AG10803 (cell line): ENCODE measurements at places on chromosomes 2 and 18.
A peak's percentile ranks its signal among the peaks of the same experiment; 100 is the strongest.

- DNase-seq: no peak
Measured at GRCh38 chr2:38565333-38565732, 37.4 kb downstream of the HNRNPLL start.

DNA sequence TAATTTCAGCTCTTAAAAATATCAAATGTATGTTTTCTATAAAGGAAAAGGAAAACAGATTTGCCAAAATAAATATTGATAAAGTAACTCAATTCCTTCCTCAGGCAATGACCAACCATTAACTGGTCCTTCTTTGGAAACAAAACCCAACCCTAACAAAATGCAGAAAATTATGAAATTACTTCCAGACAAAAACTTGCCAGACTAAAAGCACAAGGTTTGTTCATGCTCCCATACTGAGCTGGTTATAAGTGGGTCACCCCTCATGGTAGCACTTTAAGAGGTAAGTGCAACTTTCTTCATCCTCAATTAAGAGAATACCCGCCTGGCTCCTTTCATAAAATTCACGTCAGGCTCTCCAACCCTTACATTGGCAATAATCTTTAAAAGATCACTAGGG is 31.1 kb upstream of the TTC32 start:
- no peak for DNase-seq

- DNase-seq: peak; percentile 68
Measured at GRCh38 chr2:234863043-234863934, 88.5 kb upstream of the SH3BP4 start.

- no peak for DNase-seq
Measured at GRCh38 chr18:58547864-58548263, 81.0 kb downstream of the ALPK2 start.

DNA sequence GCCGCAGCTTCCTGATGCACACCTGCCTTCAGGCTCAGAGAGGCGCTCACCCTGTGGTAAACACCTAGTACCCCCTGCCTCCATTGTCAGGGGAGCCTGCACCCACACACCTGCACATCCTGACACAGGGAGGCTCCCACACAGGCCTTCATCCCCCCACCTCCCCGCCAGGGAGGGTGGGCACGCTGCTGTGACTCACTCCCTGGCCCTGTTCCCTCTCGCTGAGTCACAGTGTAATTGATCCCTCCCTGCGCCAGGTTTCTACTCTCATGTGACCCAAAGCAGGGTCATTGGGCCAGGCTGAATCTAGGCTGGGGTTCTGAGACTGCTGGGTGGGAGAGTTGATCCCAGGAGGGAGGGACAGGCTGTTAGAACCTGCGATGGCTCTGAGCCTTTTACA is 8.5 kb upstream of the CELF4 start:
- DNase-seq: no peak

GRCh38 chr18:13501891-13502290 is 224.5 kb downstream of the FAM210A start:
- no peak for DNase-seq

DNA sequence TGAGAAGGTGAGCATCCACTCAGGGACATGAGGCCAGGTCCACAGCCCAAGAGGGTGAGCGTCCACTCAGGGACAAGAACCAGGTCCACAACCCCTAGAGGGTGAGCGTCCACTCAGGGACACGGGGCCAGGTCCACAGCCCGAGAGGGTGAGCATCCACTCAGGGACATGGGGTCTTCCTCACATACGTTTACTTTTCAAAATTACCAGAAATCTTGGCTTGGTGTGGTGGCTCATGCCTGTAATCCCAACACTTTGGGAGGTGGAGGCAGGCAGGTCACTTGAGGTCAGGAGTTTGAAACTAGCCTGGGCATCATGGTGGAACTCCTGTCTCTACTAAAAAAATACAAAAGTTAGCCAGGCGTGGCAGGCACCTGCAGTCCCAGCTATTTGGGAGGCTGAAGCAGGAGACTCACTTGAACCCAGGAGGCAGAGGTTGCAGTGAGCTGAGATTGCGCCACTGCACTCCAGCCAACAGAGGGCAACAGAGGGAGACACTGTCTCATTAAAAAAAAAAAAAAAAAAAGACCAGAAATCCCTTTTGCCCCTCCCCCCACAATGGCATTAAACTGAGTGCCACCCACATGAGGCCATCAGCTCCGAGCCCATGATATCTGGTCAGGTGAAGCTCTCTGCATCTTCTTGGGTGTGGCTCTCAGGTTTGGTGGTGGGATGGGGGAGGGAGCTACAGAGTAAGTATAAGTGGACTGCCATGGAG is 9.0 kb upstream of the MBP start:
- no peak for DNase-seq

GRCh38 chr2:232484628-232485347 is 2.8 kb downstream of the ECEL1 start:
- DNase-seq: no peak

- DNase-seq: no peak
Measured at GRCh38 chr2:190615555-190616200, 33.2 kb upstream of the NAB1 start.

DNA sequence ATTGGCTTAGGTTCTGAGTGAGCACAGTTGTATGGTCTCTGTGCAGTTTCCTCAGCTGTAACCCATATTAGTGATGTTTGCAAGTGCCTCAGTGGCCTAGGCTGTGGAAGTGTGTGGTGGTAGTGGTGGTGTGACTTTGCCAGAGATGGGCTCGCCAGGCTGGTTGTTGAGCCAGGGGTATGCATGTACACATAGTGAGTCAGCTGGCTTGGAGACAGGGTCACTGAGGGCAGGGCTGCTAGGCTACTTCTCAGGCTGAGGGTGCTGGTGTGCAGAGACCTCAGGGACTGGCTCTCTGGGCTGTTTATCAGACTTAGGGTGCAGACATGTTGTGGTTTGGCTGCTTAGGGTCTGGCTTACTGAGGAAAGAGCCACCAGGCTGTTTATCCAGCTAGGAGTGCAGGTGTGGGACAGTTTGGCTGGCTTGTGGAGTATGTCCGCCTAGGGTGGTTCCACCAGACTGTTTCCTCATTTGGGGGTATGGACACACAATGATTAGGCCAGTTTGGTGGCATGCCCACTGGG is 15.0 kb downstream of the APLF start:
- no peak for DNase-seq

DNA sequence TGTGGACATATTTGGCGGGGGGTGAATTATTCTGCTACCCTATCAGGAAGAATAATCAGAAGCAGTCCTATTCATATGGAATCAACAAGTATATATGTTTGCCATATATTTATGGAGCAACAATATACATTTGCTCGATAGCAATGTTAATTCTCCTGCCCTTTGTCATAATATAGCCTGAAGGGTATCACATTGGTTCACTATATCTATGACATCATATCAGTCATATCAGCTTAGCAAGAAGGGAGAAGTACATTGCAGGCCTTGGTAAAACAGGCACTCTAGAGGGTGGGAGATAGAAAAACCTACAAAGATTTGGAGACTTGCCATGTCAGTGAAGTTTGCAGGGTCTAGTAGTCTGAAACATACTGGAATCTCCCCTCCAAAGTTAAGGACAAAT is 128.4 kb downstream of the ATL2 start:
- no peak for DNase-seq

DNA sequence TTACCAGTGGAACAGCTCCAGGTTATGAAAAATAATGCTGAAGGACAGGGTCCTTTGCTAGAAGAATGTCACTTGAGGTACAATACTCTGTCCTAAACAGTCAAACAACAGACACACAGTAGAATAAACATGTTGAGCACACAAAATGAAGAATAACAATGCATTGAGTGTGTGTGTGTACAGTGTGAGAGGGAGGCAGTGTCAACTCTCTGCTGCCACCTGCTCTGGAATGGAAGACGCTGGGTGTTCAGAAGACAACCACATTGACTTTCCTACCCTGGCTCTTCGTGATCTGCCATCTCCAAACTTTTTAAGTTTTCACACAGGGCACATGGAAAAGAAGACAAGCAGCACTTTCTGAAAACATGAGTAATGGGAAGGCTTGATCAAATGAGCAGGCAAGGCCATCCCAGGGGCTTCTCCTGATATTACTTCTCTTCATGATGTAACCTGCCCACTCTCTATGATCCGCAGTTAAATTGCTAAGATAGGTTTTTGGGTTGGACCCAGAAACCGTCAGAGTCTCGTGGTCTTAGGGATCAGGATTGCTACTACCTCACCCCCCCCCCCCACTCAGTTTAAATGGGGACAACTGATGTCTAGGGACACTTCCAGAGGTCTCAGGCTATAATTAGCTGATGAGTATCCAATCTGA is 533.2 kb upstream of the TNP1 start:
- no peak for DNase-seq

DNA sequence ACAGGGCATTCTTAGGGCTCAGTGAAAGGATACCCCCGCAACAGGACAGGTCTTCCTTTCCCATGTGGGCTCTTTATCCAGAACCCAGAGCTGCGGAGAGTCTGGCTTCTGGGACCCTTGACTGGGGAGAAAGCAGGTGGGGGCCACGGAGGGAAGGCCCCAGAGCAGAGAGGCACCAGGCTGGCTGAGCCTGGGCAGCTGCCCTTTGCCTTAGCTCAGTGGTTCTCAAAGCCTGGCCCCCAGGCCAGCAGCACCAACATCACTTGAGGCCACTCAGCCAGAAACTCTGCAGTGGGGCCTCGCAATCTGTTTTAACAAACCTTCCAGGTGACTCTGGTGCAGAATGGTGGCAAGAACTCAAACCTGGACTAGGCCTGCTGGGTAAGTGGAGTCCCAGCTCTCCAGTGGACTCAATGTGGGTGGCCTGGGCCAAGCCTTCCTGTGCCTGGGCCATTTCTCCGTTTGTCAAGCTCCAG is 1.6 kb upstream of the TMEM37 start:
- DNase-seq: no peak

- DNase-seq: no peak
Measured at GRCh38 chr2:105750735-105751134, 6.0 kb downstream of the NCK2 start.
